ENCODE measurements at places on chromosomes 6 and 20. TPM values are rescaled to one million over a fixed set of nuclear protein-coding genes. Genes with fewer than 3 reads are reported as not detected.

GRCh38 chr6:7124636-7125035, 16.9 kb downstream of the RREB1 start:
- no peak for DNase-seq

- DNase-seq = no peak
Measured at GRCh38 chr20:63508072-63508768, 9.3 kb upstream of the EEF1A2 start.

- DNase-seq = no peak
Measured at GRCh38 chr20:54474866-54475265, 527 bp upstream of the DOK5 start.

GRCh38 chr6:444653-445275, 53.2 kb downstream of the IRF4 start:
- no peak for DNase-seq

DNA sequence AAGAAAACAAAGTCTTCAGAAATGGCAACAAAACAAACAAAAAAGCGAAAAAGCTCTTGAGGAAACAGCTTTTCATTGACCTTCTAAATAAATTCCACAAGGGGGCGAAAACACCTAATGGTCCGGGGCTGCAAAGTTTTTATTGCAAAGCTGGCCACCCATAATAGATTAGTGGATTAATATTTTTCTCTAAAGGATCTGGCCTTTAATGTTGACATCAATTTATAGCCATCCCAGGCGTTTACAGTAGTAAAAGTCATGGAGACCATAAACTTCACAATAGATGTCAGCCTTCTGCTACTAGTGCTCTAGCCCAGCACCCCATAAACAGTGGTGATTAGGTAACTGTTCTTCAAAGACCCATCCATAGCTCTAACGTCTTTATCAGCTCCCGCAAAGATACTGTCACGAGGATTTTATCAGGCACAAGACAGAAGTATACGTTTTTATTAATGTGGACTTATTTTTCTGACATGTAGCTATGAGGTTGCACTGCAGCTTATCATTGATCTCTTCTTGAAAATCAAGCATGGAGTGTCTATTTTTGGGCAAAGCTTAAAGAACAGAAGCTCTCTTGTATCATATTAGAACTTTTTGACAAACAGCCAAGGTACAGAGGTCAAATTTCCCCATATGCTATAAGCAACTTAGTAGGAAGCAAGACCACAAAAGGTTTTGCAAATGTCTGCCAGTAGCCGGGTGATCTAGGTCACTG, 4.7 kb downstream of the CITED2 start:
- DNase-seq = no peak

DNA sequence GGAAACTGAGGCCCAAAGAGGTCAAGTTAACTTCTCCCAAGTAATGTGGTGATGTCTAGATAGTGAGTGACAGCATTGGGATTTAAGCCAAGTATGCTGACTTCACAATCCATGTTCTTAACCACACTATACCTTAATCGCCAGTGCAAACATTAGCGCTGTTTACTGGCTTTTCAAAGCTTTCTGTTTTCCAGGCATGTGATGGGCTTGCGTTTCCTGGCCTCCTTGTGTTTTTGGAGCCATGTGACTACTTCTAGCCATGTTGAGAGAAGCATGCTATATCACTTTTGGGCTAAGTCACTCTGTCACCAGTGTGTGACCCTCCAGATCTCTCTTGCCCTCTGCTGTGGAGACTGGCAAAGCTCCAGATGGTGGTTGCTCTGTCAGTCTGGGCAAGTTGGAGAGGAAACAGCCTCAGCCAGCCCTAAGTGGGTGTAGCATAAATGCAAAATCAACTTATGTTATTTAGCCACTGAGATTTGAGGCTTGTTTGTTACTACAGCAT, 76.9 kb downstream of the ANKRD6 start:
- no peak for DNase-seq

DNA sequence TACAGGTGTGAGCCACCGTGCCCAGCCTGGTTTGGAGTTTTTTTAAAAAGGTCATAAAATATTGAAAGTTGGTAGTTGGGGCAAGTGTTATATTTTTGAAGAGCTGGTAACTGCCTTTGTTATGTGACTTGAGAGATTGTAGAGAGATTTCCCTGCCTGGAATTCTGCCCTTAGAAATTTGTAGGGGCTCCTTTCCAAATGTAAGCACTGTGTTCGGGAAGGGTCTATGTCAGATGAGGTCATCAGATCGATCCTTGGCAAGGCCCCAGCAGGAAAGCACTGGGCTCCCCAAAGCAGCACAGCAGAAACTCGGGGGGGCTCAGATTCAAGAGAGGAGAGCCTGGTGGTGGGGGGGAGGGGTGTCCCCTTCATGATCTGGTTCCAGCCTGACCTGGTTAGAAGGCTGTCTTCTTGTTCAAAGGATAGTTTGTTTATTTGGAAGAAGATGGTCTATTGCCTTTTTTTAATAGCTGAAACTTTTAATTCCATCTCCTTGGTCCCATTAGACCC, 220.2 kb downstream of the UST start:
- no peak for DNase-seq

The RPS6KA2 gene
- 76.6 TPM for polyA plus RNA-seq

The PTCRA gene
- not detected for polyA plus RNA-seq

The HLA-DRB5 gene
- polyA plus RNA-seq = not detected

The ME1 gene
- polyA plus RNA-seq = 29.3 TPM
